ENCODE measurements at places on chromosomes 5 and 9.

DNA sequence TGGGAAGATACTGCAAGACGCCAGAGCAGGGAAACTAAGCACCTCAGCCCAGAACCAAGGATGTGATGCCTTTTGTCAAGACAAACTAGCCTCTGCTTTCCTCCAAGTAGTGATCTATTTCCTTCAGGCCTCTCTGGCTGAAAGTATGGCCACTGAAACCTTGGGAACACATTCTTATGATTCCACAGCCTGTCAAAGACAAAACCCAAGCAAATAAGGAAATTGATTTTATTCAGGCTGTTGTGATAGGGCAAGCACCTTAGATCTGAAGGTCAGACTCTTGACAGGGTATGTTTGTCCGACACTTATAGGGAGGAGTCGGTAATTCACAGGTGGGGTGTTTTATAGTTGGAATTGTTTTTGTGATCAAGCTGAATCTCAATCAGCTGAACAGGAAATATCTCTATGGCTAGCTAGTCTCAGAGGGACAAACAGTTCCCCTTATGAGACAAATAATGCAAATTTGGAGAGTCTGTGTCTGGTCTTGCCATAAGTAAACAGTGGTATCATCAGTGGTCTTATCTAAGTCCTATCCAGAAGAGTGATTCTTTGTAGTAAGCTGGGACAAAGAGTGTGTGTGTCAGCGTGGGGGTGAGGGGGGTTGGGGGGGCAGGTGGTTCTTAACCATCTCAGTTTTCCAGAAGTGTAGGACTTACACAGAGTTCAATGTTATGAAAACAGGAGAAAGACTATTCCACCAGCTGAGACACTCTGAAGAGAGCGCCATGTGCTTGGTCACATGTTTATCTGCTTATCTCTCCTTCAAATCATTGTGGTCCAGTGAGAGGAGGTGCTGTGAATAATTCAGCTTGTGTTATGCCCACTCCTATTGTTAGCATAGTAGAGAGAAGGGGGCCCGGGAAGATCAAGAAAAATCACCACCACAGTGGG is 6.7 kb upstream of the ZCCHC10 start:
- no peak for DNase-seq

GRCh38 chr5:175059687-175060211 is 335.4 kb downstream of the MSX2 start:
- DNase-seq: no peak

GRCh38 chr9:108382310-108382709 is 473.5 kb downstream of the ACTL7B start:
- DNase-seq: no peak

DNA sequence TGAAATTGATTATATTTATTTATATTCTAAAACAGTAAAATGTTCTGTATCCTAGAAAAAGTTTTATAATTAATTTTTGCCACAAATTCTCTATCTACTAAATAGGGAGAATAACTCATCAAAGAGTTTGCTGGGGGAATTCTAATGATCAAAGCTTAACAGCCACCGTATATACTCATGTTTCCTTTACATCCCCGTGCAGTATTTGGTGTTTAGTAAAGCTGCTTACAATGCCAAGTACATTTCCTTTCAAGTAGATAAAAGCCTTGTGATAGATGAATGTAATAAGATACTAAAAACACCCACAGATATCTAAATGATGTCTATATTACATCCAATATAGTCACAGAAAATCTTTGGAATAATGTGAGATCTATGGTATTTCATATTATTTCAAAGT is 312.2 kb downstream of the HCN1 start:
- no peak for DNase-seq

DNA sequence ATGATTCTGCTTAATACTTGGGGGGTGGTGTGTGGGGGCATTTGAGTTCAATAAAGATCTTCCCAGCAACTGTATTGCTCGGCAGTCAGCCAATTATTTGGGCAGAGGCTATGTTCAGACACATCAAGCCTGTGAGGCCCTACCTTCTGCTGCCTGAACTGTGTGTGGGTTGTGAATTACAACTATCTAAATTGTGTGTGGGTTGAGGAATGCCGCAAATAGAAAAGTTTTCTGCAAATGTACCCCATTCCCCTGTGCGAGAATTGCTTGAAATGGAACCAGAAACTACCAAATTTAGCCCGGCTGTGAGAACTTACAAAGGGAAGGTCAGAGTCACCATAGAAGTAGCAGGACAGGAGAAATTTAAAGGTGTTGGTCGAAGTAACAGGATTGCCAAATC is 360.0 kb upstream of the PIK3R1 start:
- no peak for DNase-seq

- peak; percentile 59 for DNase-seq
Measured at GRCh38 chr9:85425153-85425611, 316.6 kb downstream of the AGTPBP1 start.

GRCh38 chr9:114691046-114691955 is 9.3 kb upstream of the TEX48 start:
- DNase-seq: peak; percentile 93

DNA sequence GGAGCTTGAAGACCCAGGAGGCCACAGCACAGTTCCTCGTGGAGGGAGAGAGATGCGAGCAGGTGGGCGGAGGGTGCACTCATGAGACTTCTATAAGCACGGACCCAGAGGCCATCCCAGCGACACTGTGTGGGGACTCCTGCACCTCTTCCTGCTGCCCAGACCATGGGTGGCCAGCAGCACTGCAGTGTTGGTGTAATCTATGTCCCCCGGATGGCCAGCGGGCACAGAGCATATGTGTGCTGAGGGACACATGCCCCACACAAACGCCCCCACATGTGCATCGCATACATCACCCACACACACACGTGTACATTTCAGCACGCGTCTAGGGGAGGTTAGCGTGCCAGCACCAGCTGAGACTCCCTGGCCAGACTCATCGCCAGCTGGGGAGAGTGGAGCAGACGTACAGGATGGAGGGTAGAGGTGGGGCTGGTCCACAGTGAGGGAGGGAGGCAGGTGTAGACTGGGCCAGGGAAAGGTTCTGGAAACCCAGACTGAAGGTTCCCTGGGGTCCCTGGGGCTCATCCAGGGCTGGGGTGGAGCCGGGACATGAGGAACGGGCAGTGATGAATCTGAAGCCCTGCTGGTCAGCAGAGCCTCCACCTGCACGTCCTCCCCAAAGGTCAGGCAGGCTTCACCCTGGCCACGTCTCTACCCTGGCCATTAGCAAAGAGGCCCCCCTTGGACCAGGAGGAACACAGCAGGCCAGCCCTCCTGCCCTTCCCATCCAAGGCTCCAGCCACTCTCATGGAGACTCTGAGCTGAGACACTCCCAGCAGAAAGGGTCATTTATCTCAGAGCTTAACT is 27.6 kb downstream of the ADAMTS2 start:
- DNase-seq: no peak

DNA sequence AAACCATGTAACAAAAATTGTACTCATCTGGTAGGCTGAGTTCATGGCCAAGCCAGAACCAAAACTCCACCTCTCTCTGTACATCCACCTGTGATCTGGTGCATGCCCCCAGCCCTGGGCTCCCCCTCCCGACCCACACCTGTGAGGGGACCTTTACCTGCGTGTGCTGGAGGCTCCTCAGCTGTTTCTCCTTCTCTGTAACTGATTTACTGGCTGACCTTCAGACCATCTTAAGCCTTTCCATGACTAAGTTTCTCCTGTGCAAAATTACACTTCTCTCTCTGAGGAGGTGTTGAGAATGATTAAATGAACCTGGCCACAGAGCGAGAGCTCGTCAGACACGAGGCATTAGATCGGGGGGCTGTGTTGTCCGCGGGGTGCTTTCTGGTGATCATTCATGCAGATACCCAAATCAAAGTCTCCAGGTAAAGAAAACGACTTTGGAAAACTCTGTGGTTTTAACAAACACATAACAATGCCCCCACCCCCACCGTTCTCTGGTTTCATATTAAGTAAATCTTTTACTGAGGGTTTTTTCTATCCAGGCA is 136.4 kb downstream of the SEMA5A start:
- DNase-seq: peak; percentile 33
